Activated CD4-positive, CD25-positive, alpha-beta regulatory T cell treated with anti-CD3 and anti-CD28 coated beads, Interleukin-2, amount 50 U/mL, for 72 hours (primary cell): ENCODE measurements at places on chromosomes 7 and 10.

DNA sequence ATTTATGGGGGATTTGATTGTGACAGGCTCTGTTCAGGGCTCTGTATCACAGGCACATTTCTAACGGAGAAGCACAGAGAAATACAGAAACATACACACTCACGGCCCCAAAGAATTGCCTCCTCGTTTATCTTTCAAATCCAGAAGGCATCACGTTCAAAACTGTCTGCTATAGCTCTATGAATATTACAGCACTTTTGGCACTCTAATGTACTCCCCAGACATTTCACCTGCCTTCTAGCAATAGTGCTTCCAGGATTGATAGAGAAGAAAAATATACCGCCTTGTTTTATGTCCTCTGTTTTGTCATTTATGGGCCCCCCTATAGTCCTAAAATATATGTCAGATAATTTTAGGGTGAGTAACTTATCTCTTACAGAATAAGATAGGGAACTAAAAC lies 947.5 kb downstream of the ANKRD7 start:
- no peak for DNase-seq

DNA sequence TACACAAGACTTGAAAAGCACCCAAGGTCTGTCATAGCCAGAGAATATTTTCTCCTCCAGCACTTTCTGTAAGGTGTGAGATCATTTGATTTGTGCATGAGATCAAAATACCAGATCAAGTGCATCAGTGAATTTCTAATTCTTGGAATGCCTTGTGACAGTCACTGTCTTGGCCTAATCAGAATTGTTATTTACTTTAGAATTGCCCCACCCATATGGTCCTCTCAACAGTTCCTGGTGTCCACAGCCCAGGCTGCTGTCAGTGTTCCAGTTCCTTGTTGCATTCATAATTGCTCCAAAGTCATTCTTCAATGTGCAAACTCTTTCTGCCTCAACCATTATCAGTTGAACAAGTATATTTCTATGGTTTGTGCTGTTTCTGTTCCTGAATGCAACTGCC lies 770.2 kb downstream of the NRG3 start:
- DNase-seq = no peak

DNA sequence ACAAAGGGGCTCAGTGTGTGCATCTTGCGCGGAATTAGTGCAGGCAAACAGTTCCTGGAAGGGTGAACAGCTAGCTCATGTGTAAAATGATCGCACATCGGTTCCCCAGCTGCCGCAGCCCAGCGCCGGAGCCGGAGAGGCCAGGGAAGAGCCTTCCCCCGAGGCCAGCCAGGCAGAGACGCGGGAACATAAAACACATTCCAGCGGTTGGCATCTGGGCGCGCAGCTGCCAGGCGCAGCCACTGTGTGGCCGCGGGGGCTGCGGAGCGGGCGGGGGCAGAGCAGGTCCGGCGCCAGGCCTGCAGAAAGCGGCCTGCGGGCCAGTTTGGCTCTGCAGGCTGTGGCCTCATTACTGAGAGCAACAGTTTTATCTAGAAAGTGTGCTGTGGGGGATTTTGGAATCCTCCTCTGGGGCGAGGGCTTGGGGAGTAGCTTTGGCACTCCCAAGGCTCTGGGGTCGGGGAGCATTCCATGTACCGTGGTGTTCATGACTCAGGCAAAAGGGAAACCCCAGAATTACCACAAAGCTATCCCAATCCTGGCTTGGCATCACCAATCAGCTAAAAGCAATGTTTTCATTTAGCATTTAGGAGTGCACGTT lies 74.3 kb downstream of the SAMD9 start:
- no peak for DNase-seq

DNA sequence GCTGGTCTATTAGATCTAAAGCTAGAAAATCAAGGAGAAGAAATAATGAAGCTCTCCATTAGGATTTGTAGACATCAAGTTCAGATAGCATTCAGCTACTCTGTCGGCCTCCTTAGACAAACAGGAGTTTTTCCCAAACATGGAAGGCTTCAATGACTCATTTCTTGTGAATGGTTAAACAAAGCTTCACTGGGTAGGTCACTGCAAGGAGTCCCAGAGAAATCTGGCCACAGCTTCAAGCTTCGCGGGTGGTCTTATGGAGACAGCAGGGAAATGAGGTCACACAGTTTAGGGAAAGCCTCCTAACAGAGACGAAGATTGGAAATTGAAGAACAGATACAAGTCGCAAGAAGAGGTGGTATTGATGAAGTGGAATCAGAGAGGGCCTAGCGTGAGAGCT lies 22.6 kb upstream of the LRRC72 start:
- DNase-seq = no peak

DNA sequence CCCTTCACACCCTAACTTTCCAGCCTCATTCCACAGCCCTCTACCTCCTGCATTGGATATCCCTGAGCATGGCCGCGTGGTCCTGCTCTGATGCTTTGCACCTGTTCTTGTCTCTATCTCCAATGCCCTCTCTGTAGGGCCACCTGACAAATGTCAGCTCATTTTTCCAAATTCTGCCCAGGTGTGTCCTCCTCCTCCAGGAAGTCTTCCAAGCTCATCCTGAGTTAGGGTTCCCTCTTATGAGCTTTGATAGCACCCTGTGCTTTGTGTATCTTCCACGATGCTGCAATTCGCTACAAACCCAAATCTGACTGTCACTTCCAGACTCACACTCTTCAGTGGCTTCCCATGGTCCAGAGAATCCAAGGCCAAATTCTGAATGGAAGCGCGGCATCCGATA lies 14.7 kb upstream of the SLC35B4 start:
- no peak for DNase-seq

DNA sequence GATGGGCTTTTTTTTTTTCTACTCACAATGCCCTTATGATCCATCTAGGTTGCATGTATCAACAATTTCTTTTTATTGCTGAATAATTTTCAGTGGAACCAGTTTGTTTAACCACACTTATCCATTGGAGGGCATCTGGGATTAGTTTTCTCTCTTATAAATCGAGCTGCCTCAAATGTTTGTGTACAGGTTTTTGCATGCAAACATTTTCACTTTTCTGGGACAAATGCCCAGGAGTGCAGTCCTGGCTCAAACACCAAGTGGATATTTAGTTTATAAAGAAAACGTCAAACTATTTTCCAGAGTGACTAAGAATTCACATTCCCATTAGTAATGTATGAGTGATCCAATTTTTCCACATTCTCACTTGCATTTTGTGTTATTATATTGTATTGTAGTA lies 313.4 kb downstream of the CXCL12 start:
- DNase-seq = no peak

DNA sequence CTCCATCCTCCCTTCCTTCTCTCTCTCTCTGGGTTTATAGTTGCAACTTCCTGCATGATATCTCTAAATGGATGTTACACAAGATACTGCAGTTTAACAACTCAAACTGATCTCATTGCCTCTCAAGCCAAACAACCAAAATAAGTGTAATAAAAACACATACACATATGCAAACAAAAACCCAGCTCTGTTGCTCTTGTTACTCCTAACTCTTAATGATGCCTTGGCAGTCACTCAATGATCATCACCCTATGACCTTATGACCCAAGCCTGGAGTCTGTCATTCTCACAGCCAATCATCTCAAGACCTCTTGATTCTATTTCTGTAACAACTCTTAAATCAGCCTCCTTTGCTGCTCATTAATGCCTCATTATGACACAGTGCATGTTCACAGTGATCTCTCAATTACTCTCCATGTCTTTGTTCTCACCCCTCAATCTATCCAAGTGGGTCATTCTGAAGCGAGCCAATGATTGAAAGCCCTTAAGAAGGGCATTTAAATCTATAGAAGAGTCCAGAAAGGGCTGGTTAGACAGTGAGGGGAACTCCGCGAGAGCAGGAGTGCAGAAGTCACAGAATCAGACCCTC lies 210.9 kb downstream of the INHBA start:
- DNase-seq = no peak

DNA sequence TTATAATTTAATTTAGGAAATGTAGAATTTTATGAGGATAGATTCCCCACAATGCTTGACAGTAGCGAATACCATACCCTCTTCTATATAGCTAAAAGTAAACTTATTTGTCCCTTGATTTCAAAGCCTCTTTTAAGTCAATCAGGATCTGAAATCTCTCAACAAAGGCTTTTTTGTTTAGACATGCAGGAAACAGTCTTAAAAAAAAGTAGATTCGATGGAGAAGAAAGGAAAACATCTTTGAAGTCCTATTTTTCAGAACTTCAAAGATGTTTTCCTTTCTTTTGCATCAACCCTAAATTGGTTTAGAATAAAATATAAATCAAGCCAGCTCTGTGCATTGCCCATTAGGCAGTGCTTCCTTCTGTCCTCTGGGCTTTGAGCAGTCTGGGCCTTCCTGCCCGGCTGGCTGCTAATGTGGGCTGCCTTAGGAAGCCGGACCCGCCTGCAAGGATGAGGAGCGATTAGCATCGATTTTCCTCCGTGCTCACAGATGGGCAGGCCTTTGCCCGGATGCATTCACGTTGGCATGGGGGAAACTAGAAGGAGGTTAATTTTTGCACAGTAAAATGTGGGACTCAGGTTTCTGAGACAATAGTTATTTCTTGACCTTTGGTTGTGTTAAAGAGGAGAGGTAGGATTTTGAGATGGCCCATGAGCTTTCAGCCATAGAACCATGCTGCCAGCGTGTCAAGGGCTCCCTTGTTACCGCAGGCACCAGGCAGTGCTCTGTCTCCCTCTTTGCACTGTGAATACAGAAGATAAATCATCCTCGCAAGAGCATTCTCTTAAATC lies 15.5 kb downstream of the MSRB2 start:
- DNase-seq = no peak

DNA sequence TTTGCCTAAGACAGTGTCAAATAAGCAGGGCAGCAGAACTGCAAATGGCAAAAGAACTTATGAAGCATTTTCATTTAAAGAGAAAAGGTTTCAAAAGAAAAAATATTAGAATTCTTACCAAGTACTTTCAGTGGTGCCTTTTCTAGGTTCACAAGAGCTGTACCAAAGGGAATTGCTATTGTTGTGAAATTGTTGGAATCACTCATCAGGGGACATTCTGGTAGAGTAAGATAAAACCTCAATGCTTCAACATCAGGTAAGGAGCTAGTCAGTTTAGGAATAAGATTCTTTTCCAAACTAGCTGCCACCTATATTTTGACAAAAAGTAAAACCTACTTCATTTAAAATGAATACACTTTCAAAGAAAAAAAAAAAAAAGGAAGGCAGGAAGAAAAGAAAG lies 85.0 kb downstream of the HERC4 start:
- DNase-seq = no peak

- DNase-seq = no peak
Observed at GRCh38 chr10:4315551-4315950, 510.5 kb upstream of the AKR1E2 start.

- no peak for DNase-seq
Observed at GRCh38 chr7:104054362-104054761, 64.9 kb upstream of the RELN start.

- DNase-seq = no peak
Observed at GRCh38 chr10:77555591-77556212, 81.9 kb downstream of the KCNMA1 start.

DNA sequence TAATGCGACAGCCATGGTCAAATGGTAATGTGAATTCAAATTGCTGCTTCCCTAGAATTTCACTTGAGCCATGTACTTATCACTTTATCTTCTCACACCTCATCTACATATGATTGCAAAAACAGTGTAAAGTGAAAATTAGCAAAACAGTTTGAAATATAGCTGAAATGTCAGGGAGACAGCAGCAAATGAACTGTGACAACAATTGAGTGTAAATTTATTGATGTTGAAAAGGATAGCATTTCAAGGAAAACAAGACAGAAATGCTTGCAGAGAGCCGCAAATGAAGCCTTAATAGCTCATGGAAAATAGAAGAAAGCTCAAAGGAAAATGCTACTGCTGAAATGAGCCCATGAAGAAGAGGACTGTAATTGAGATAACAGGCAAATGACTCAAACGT lies 516.2 kb upstream of the POT1 start:
- DNase-seq = no peak

GRCh38 chr7:152733286-152733934 lies 26.1 kb upstream of the ACTR3B start:
- no peak for DNase-seq

- no peak for DNase-seq
Observed at GRCh38 chr7:134908289-134908688, 78.0 kb upstream of the AGBL3 start.

GRCh38 chr10:12389154-12389734 lies 39.9 kb downstream of the CAMK1D start:
- DNase-seq = no peak

- no peak for DNase-seq
Observed at GRCh38 chr7:121278120-121279021, 50.4 kb upstream of the WNT16 start.

DNA sequence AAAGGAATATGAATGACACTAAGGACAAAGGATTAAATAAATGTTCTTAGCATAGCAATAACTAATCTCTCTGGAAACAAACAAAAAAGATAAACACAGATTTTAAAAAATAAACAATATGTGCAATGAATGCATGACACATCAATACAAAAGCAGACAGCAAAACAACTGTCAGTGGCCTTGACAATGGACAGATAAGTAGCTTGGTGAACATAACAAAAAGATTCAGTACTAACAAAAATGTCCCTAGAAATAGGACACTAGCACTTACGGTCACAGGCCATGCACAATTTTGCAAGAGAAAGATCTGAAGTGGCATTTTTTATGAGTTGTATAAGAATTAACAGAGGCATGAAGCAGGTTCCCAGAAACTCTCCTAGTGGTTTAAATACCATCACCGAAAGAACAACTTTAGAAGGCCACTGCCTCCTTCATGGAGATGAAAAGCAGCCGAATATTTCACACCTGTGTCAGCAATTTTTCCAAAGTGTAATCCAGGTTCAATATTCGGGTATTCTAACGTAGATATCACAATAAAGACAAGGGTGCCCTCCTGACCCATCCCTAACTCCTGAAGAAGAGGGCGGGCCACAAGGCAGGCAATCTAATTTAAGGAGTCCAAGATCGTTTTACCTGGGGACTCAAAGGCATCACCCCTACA lies 231.3 kb upstream of the MKLN1 start:
- no peak for DNase-seq

GRCh38 chr10:46080886-46081285 lies 34.8 kb upstream of the MSMB start:
- no peak for DNase-seq

GRCh38 chr10:130751106-130751840 lies 560.2 kb downstream of the TCERG1L start:
- no peak for DNase-seq

DNA sequence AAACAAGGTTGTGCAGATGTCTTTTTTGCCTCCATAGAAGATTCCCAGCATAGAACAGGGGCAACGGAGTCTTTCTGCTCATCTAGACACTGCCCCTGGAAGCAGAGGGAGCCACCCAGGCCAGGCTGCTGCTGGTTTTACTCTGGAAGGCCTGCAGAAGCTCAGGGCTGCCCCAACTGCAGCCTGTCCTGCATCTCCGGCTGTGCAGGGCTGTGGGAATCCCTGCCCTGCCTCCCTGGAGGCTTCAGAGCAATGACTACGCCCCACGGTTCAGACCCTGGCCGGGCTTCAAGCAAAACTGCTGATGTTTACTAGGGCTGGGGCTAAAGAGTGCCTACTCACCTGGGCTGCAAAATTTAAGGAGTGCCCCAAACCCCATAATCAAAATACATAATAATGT lies 43.9 kb downstream of the GHRHR start:
- no peak for DNase-seq

- no peak for DNase-seq
Observed at GRCh38 chr7:142158736-142159496, 47.4 kb downstream of the MGAM2 start.
